Activated T-cell treated with anti-CD3 and anti-CD28 coated beads, Interleukin-2, amount 50 U/mL, for 1 hour (primary cell): ENCODE measurements at places on chromosomes 4 and X.

DNA sequence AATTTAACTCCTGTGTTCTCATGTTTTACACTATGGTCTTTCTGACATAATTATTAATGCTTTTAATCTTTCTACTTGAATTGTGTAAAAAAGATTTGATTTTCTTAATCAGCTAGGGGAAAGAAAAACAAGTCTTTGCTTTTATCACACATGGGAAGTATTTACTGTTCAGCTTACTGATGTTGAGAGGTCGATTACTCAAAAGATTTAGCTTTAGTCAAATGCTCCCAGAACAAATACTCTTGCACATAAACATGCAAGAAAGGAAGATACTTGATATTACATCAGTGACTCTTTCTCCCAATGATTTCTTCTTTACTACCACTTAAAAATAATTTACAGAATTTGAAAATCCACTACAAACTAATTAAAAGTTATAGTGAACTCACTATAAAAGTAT is 198.3 kb upstream of the FAT4 start:
- no peak for DNase-seq

DNA sequence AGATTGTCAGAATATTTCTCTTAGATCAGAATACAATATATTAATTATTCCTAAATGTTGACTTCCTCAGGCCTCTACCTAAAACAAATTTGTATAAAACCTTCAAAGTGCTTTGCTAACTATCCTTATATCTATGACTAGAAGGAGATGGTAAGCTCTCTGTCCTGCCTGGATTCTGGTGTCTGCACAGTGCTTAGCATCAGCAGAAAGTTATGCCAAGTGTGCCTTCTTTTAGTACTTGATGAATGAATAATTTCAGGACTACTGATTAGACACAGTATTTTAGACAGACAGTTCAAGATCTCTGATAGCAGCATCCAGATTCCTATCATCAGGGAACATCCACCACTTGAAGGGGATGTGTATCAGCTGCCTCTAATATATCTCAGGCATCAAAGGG is 242.4 kb upstream of the TLL1 start:
- no peak for DNase-seq

- DNase-seq: no peak
Observed at GRCh38 chr4:151905197-151905596, 144.4 kb upstream of the GATB start.

GRCh38 chrX:108306086-108306485 is 132.1 kb downstream of the COL4A6 start:
- no peak for DNase-seq

DNA sequence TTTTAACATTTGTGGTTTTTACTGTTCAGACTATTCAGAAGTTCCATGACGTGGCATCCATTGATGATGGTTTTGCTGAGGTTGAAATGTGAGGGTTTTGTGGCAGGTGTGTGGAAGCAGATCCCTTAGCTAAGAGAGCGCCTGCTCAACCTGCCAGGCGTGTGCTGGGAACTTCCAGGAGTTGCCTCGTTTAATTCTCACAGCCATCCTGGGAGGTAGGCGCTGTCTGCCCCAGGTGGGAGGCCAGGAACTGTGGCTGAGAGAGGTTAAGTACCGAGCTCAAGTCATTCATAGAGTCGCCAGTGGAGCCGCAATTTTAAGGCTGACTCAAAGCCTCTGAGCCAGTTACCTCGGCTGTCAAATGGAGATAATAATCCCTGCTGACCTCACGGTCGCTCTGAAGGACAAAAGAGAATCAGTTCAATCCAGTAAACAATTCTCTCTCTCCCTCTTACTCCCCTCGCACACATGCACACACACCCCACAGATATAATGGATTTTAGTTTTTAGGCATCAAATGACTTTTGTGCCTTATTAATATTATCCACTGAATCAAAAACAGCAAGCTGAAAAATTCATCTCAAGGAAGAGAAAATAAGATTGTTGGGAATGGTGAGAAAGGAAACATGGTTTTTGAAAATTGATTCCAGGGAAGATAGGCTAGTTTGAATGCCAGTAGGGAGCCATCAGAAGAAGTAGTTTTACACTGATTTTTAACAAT is 171.3 kb downstream of the PTTG2 start:
- DNase-seq: peak; percentile 65

GRCh38 chr4:20878806-20879205 is 178.5 kb downstream of the PACRGL start:
- no peak for DNase-seq

DNA sequence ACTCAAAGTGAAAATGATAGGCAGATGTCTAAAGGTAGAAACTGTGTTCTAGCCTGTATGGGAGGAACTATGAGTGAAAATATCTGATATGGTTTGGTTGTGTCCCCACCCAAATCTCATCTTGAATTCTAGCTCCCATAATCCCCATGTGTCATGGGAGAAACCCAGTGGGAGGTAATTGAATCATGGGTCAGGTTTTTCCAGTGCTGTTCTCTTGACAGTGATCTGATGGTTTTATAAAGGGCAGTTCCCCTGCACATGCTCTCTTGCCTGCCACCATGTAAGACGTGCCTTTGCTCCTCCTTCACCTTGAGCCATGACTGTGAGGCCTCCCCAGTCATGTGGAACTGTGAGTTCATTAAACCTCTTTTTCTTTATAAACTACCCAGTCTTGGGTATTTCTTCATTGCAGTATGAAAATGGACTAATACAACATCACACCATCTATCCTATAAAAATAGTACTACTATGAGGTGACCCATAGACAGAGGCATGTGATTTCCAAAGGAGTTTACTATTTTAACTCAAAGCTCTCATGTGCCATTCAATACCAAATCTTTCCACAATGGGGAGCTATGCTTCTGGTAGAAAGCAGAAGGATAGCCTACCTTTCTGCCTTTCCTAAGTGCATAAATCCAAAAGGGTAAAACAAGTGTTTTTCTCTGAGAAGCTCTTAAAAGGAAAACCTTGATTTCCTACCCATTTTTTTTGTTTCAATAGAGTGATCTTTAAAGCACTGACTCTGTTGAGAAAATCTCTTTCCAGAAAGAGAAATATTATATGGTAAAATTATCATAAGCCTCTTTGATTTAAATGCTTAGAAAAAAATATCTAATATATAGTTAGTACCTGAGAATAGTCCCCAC is 38.8 kb downstream of the SEC31A start:
- DNase-seq: no peak

- DNase-seq: no peak
Observed at GRCh38 chr4:55574252-55574651, 17.8 kb downstream of the PDCL2 start.

DNA sequence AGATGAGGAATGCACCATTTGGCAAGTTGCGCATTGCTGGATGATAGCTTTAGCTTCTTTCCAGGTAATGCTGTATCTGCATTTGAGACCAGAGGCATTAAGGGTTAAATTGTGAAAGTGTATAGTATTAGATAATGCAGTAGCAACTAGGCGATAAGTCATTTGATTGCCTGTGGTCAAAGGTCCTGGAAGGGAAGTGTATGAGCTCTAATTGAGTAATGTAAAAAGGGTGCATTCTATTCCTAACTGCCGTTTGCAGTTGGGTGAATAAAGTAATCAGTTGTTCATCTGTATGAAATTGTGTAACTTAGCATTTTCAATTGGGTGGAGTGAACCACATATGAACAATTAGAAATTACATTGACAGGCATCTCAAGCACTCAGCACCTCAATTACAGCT is 54.5 kb upstream of the WDR1 start:
- DNase-seq: no peak

DNA sequence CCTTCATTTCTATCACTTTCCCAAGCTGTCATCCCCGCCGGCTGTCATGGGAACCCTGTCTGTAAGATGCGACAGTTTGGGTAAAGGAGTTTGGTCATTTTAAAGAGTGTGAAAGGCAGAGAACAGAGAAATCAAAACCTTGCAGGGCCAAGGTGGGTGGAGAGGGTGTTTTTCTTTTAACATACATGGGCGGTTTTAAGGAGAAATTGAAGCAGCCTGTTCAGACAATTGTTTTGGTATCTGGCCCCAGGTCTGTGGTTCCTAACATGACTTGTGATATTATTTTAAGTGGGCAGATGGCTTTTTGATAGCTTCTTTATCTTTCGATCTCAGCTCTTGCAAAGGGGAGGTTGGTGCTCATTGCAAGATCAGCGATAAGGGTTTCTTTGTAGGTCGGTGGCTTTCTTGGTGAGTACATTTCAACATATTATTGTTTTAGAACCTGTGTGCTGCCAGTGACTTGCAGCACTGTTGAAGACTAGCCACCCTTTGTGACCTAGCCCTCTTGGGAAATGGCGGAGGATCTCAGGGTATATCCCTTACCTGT is 3.7 kb downstream of the PPP1R3F start:
- peak; percentile 33 for DNase-seq

DNA sequence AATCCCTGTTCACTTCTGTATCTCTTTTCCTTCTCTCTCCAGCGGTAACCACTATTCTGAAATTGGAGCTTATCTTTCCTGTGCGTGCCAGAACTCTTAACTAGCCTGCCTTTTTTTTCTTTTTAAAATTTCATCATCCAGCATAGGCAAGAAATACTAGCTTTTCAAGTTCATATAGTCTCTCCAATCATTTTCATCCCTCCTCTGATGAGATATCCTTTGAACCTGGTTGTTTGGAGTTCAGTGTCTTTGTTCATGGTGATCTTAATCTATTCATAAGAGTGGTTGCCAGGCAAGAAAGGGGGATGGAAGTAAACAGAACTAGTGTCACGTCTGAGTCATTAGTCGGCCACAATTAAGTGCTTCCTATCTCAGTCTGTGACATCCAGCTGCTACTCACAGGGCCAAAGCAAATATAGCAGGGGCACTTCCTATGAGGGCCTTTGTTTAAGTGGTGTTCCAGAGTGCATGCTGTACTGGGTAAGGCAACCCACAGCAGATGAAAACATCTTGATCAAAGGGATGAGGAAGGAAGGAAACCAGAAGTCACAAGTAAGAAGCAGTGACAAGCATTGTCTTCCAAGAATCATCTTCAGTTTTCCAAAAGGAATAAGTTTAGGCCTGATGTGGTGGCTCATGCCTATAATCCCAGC is 56.4 kb upstream of the XIAP start:
- DNase-seq: no peak

GRCh38 chr4:141410839-141411238 is 190.1 kb downstream of the ZNF330 start:
- no peak for DNase-seq

GRCh38 chr4:182648766-182649165 is 268.4 kb downstream of the DCTD start:
- no peak for DNase-seq

- no peak for DNase-seq
Observed at GRCh38 chrX:45166781-45167180, 33.9 kb downstream of the DIPK2B start.

- DNase-seq: no peak
Observed at GRCh38 chrX:137423241-137423640, 142.7 kb upstream of the ZIC3 start.

DNA sequence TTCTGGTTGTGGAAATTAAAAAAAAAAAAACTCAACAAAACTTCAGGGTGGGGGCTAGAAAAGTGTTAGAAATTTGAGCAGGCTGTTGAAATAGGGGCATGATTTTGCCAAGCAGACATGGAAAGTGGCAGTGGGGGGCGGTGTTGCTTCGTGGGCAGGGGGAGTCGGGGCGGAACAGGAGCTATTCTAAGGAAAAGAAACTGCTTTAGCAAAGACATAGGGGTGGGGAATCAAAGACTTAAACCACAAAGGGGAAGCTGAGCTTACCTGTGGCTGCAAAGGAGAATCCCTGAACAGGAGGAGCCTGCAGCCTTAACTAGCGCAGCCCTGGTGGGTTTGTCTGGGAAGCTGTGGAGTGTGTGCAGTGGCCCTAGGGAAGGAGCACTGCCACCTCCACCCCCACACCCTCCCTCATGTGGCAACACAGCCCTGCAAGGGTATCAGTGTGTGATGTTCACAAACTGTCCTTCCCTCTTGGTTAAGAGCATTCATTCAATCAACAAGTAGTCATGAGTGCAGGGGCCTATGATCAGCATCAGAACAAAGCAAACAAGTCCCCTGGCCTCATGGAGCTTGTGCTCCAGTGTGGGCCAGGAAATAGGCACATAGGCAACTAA is 20.5 kb downstream of the SEL1L3 start:
- peak; percentile 51 for DNase-seq

DNA sequence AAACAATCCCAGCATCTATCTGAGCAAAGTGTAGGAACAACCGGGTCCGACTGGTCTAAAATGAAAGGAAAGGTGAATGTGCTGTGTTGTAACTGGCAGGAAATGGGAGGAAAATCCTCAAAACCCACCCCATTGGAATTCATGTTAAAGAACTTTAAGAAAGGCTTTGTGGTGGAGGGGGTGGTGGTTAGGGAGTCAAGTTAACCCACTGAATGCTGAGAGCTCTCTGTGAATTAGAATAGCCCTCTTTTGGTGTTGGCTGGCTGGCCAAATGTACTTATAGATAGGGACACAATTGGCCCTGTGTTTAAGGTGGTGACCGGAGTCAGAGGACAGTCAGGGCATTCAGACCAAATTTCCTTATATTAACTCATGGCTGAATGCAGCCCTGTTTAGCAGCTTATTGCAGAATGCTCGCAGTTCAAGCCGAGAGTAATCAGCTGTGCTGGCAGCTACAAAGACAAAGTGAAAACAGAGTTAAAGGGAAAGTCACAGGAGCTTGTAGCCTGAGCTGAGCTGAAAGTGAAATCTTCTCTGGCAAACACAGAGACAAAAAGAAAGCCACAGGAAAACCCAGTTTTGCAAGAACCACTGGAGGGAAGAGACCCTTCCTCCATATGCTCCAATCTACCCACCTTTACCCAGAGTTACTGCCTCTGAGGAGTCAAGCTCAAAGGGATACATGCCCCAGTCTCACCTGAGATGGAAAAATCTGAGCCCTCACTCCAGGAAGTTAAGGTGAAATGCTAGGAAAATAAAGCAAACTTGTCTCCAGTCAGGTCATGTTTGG is 38.5 kb upstream of the UGT2B7 start:
- no peak for DNase-seq

DNA sequence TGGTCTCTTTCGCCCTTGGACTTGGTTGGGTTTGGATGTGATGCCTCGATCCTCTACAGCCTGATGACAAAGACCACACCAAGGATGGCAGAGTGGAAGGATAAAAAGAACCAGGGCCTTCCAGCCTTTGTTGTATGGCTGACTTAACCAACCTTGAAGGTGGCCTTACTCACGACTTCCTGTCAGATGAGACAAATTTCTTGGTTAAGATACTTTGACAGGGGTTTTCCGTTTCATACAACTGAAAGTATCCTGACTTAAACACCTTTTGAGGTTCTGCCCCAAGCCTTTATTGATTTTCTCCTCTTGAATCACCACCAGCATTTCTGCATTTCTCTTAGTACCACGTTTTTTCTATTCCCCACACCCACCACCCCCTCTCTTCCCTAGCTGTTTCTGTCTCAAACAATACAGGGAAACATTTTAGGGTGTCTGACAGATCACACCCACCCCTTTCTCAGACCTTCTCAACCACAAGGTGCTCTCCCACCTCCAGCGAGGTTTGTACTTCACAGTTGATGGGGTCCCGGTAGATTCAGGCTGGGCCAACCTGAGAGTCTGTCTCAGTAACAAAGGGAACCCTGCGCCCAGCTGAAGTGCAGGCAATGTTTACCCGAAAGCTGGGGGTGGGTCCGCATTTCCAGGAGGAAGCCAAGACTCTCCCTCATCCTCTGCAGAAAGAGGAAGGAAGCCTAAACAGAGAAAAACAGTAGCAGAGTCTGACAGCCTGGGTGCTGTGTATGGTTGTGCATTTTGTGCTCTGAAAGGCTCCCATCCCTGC is 5.0 kb upstream of the TSPAN5 start:
- DNase-seq: peak; percentile 58
